ENCODE measurements at places on chromosomes 2 and 18.

- no peak for DNase-seq
These were observed 4.0 kb upstream of the SLC66A2 start for GRCh38 chr18:79955302-79956075.

GRCh38 chr2:151157000-151157735 lies 104.5 kb downstream of the RBM43 start:
- no peak for DNase-seq

- DNase-seq: no peak
These were observed 1018.4 kb upstream of the ACVR2A start for GRCh38 chr2:146826388-146826787.

DNA sequence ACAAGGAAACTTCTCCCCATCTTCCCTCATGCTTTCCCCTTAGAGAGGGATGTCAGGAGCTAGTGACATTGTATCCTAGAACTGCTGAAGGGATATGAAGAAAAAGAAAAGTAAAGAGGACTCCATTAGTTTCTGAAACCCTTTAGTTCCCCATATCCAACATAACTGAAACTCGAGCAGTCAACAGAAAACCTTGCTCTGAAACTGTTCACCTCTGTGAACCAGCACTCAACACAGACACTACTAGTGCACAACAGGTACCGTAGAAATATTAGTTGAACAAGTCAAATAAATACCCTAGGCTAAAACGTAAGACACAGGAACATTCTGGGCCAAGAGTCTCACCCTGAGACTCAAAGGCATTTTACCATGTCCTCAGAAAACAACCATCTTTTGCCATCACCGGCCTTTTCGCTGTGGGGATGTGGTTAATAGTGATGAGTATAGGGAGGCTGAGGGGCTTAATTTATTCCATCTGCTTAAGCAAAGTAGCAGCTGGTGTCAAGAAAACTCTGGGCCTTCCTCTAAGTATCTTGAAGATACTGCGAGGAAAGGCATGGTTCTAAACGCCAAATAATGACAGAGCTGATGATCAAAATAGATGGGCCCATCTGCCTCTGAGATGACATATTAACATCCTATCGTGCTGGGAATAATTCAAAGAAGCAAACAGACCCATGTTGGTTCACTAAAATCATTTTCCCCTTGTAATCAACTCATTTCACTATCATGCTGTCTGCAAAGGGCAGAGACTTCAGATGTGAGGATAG lies 156.8 kb downstream of the STK39 start:
- no peak for DNase-seq

DNA sequence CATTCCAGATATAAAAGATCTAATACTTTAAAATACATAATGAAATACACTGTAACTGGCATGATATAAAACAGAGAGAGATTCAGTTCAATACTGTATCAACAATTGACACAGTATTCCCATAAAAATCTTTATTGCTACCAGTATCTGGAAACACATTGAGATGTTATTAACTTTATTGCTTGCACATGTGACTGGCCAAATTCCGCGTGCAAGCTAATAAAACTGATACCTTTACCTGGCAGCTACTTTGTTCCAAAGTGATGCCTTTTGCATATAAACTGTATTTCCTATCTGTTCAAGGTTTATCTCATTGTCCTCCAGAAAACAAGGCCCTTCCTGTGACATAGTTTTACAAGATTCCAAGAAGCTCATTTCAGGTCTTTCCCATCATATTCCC lies 15.4 kb upstream of the REG1B start:
- no peak for DNase-seq

- DNase-seq: no peak
These were observed 57.4 kb upstream of the AMMECR1L start for GRCh38 chr2:127943186-127943585.

GRCh38 chr2:133072837-133073694 lies 403.1 kb upstream of the LYPD1 start:
- no peak for DNase-seq

GRCh38 chr2:88628571-88628939 lies 1.3 kb upstream of the EIF2AK3 start:
- DNase-seq: no peak

DNA sequence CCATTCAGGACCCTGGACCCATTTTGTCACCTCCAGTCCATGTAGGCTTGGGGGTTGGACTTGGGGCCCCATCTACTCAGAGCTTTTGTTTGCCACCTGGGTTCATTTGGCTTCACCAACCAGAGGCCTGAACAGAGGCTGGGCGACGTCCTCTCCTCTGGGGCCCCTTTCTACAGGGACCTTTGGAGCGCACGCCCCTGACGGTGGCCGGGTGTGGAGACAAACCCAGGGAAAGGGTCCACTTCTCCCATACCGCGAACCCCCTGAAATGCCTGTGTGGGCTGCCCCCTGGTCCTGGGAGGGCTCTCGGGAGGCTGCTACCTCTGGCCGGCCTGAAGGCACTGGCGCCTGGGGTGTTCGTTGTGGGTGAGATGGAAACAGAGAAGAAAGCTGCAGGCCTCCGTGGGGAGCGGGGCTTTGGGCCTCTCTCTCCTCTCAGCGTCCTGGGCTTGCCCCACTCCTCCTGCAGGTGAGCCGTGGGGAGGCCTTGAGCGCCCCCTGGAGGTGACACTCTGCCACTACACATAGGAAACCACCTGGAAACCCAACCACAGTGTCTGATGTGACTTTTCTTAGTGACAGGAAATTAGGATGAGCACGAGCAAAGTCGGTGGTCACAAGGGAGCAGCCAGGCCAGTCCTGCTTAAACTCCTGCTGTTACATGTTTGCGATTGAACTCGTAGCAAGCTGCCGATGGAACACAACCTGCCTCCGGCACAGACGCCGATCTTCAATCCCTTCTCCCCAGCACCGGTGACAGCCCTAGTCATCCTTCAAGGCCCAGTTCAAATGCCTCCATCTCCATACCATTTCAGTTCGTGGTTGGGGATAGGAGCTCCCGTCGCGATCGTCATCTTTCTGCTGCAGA lies 12.0 kb upstream of the NTSR2 start:
- DNase-seq: peak; percentile 83

- no peak for DNase-seq
These were observed 29.4 kb upstream of the RTTN start for GRCh38 chr18:70234667-70235459.

GRCh38 chr2:162704496-162704895 lies 134.1 kb downstream of the KCNH7 start:
- no peak for DNase-seq

GRCh38 chr2:15449556-15450236 lies 111.4 kb downstream of the NBAS start:
- no peak for DNase-seq

- no peak for DNase-seq
These were observed 5.1 kb downstream of the BCL11A start for GRCh38 chr2:60548311-60548710.

GRCh38 chr2:158905784-158906183 lies 62.7 kb upstream of the TANC1 start:
- no peak for DNase-seq

DNA sequence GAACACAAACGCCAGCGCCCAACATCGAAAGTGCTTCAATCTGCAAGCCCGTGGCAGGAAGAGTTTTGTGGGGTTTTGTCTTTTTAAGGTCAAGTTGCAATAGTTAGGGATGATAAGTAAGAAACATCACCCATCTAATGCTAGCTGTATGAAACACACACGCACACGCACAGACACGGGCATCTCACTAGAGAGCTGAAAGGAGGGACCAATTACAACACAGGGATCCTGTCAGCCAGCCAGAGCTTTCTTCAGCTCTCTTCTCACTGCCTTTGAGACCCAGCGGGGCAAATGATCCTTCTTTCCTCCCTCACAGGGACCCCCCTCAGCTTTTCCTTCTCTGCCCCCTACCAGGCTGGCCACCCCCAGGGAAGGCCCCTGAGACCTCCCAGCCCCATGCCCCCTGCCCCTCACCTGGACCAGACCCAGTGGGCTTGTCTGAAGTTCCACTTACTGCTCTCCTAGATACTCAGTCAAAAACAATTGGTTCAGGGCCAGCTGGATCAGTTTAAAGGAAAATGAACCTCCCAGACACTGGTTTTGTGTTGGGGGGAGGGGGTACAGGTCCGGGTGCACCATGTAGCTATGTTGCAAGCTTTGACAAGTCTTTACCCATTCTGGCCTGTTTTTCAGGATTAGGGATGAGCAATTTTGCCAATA lies 17.9 kb downstream of the CYP26B1 start:
- DNase-seq: no peak

- no peak for DNase-seq
These were observed 29.9 kb downstream of the PELI1 start for GRCh38 chr2:64114063-64114911.

GRCh38 chr2:97957432-97958183 lies 38.1 kb downstream of the TMEM131 start:
- DNase-seq: no peak

DNA sequence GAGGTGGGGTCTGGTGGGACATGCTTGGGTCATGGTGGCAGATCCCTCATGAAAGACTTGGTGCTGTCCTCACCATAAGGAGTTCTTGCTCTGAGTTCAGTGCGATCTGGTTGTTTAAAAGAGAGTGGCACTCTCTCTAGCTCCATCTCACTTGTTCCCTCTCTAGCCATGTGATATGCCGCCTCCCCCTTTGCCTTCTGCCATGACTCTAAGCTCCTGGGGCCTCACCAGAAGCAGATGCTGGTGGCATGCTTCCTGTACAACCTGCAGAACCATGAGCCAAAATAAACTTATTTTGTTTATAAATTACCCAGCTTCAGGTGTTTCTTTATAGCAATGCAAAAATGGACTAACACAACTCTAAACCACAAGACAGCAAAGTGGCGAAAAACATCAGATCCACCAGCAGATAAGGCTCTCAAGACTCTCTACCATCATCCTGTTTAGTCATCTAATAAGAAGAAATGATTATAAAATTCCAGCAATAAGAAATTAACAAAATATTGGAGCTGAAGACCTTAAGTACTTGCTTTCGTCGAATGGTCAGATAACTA lies 75.5 kb downstream of the OLA1 start:
- DNase-seq: no peak

DNA sequence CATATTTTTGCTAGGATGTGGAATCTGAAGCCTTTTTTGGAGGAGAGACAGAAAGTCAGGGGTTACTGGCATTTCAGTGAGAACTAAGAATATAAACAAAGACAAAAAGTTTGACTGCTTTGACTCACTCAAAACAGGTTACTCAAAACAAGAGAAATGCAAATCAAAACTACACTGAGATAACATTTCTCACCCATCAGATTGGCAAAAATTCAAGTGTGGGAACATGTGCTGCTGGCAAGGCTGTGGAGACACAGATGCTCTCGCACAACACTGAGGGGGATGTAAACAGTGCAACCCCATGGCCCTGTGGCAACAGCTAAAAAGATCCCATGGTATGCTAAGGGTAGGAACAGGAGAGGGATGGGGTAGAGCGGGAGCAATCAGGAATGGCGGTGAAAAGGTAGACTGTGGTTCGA lies 86.6 kb downstream of the DTNB start:
- no peak for DNase-seq

DNA sequence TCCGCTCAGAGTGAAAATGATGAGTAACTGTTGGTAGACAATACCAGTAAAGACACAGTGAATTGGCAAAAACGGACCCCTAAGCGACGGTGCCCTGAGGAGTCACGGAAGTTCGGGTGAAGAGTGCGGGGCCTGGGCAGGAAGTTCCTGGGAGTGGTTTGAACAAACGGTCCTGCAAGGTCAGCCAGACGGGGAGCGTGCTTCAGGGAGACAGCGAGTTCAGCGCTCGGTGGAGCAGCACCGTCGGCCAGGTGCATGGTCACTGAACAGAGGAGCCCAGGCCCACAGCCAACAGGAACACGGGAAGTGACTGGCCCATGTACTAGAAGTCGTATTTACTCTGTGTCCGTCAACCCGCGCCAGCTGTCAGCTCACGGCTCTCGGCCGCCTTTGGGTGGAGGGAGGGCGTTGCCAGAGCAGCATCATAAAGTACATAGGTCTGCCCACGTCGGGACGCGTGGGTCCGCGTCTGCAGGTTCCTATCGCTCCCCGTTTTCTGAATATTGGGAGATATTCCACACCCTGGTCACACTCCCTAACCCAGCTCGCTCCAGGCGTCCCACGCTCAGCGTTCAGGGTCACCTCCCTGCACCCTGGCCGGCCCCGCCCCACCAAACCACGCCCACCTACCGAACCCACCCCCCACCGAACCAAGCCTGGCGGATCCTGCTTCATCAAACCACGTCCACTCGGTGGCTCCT lies 75.6 kb upstream of the UXS1 start:
- DNase-seq: peak; percentile 68

DNA sequence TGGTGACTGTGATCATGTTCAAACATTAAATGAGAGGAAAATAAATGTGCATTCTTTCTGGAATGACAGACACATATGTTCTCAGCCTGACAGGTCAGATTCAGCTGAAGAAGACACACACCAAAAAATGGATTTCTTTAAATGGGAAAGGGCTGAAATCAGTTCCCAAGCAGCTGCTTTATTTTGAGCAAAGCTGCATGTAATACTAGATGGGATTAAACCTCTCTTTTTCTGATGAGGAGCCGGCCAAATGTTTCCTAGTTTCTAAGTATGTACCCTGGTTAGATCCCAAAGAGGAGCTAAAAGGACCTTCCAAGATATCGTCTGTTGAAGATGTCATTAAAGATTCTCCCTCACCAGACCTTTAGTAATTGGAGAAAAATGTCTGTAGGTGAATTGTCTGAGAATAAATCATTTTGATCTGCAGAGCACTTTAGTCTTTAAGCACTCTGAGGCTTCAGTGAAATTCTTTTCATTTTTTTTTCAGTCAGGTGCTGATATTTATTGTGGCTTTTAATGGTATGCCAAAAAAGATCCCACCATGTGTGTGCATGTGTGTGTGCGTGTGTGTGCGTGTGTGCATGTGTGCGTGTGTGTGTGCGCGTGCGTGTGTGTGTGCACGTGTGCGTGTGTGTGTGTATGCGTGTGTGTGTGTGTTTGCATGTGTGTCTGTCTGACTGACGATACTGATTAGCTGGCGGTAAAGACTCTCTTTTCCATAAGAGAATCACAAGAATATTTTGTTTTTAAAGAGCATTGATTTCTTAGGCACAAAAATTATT lies 175.8 kb downstream of the IRS1 start:
- DNase-seq: no peak

- DNase-seq: no peak
These were observed 3.3 kb downstream of the KATNAL2 start for GRCh38 chr18:46920653-46921052.
